ENCODE measurements at places on chromosomes 7 and 10. TPM values are rescaled to one million over a fixed set of nuclear protein-coding genes. Genes with fewer than 3 reads are reported as not detected.

AKR1C4 gene
- total RNA-seq = not detected

CCDC146 gene
- total RNA-seq = 1.9 TPM

ANKRD30A gene
- not detected for total RNA-seq

PPP1R3C gene
- 7.9 TPM for total RNA-seq

CYP17A1 gene
- total RNA-seq = not detected

LRRC17 gene
- 0.15 TPM for total RNA-seq

MACC1 gene
- total RNA-seq = under 0.01 TPM

UCMA gene
- not detected for total RNA-seq

FKBP6 gene
- total RNA-seq = not detected

ZNF777 gene
- 10.7 TPM for total RNA-seq

GPRIN2 gene
- total RNA-seq = under 0.01 TPM

ITPRID1 gene
- total RNA-seq = not detected

TOMM7 gene
- 401 TPM for total RNA-seq

RAPGEF5 gene
- total RNA-seq = 4.0 TPM

SDK1 gene
- total RNA-seq = 2.0 TPM

POM121 gene
- total RNA-seq = 10.3 TPM

SPDYE5 gene
- 0.15 TPM for total RNA-seq

UBE2H gene
- total RNA-seq = 40.7 TPM

ASAH2 gene
- 1.9 TPM for total RNA-seq

GOLGA7B gene
- total RNA-seq = 6.9 TPM

CAMK2B gene
- total RNA-seq = not detected

OR13A1 gene
- not detected for total RNA-seq

NUTM2A gene
- 1.1 TPM for total RNA-seq

C10orf143 gene
- total RNA-seq = 0.33 TPM

All from melanocyte of skin (primary cell).